Activated T-helper 1 cell treated with anti-CD3 and anti-CD28 coated beads, Interleukin-12 subunit alpha, Interleukin-12 subunit beta, Interleukin-2, Interleukin-4 antibody, amounts not matched to agents 30 ng/mL and 10 ng/mL and 1 ng/mL, durations not matched to agents 14 hours and 24 hours and 36 hours (primary cell): ENCODE measurements at places on chromosomes 6 and 20. TPM values are rescaled to one million over a fixed set of nuclear protein-coding genes. Genes with fewer than 3 reads are reported as not detected.

Gene PCSK2
- total RNA-seq: not detected in 2 replicates

Gene EPHA7
- not detected in 2 replicates for total RNA-seq

Gene SIRPB2
- not detected in 2 replicates for total RNA-seq

DNA sequence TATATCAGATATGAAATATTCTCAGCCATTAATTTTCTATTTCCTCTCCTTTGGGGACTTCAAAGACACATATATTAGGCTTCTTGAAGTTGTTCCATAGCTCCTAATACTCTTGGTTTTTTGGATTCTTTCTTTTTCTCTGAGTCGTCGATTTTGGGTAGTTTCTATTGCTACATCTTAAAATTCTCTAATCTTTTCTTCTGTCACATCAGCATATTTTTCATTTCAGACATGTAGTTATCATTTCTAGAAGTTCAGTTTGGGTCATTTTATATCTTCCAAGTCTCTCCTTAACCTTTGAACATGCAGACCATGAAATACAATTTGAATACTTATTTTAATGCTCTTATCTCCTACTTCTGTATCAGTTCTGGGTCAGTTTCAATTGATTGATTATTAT, 38.9 kb upstream of the SCRT2 start:
- DNase-seq: no peak

- peak; percentile 30 for DNase-seq
Measured at GRCh38 chr6:142856624-142857232, 88.2 kb downstream of the HIVEP2 start.

GRCh38 chr6:34908194-34908593, 19.1 kb downstream of the ANKS1A start:
- no peak for DNase-seq

Gene ID4
- total RNA-seq: not detected in 2 replicates

GRCh38 chr6:42093582-42094329, 43.4 kb downstream of the TAF8 start:
- DNase-seq: no peak

Gene ADAM33
- total RNA-seq: not detected in 2 replicates

GRCh38 chr6:151155095-151155494, 84.7 kb upstream of the AKAP12 start:
- no peak for DNase-seq

GRCh38 chr20:1894471-1894950, 696 bp upstream of the SIRPA start:
- DNase-seq: no peak

GRCh38 chr6:51161752-51162151, 343.1 kb downstream of the TFAP2B start:
- DNase-seq: no peak

Gene GNMT
- 0.54 and 0.60 TPM in 2 replicates for total RNA-seq

Gene HCK
- total RNA-seq: 0.22 and 0.23 TPM in 2 replicates

DNA sequence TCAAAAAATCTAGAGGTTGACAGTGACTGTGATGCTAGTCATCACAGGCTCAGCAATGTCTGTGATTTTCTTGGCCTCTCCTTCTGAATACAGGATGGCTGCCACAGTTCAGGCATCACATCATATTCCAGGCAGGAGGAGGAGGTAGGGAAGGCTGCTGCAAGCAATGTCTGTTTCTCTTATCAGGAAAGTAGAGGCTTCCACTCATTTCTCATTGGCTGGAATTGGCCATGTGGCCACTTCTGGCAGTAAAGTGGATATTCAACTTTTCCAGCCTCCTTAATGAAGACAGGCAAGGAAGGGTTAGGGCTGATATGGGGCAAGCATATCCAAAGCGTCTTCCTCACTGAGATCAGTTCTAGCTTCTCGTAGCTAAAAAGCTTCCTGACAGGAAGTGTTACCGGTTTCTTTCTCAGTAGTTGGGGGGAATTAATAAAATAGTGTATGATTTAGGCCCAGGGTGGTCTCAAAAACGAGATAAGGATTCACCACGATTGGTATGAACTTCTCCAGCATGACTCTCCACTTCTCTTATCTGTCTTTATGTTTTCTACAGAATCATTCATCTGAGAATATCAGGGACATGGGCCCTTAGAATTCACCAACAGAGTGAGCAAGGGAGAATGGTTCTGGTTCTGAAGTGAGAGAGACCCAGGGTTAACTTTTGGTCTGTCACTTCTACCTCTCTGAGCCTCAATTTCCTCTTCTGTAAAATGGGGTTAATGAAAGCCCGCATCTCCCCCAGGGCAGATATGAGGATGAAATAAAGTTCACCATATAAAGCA, 32.7 kb upstream of the PSMF1 start:
- DNase-seq: no peak

GRCh38 chr6:156508126-156508525, 269.1 kb upstream of the ARID1B start:
- DNase-seq: no peak

- DNase-seq: no peak
Measured at GRCh38 chr6:13539572-13539971, 34.8 kb upstream of the SIRT5 start.

GRCh38 chr6:63802606-63803206, 167.1 kb downstream of the PHF3 start:
- no peak for DNase-seq

Gene CLIC5
- total RNA-seq: 1.3 and 1.5 TPM in 2 replicates

Gene C2
- 0.88 and 1.6 TPM in 2 replicates for total RNA-seq

DNA sequence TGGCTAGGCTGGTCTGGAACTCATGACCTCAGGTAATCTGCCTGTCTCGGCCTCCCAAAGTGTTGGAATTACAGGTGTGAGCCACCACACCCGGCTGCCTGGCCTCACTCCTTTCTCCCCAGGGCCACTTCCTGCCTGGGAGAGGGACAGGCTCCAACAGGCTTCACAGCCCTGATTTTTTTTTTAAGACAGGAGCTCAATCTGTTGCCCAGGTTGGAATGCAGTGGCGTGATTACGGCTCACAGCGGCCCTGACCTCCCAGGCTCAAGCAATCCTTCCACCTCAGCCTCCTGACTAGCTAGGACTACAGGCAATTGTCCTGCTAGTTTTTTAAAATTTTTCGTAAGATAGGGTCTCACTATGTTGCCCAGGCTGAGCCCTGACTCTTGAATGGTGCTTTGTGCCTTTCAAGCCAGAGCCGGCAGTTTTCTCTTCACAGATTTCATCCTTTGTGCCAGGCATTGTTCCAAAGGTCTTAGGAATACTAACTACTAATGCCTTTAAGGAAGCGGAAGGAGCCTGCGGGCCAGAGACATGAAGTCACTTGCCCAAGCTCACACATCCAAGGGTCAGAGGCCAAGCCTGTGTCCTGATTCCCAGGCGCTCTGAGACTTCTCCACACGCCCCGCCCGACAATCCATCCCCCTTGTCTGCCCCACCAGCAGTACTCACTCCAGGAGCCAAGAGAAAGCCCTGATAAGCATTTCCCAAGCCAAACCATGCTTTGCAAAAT, 19.2 kb downstream of the CAPN11 start:
- no peak for DNase-seq

GRCh38 chr6:72371473-72371872, 250.4 kb upstream of the KCNQ5 start:
- DNase-seq: no peak

GRCh38 chr6:149781715-149782114, 32.2 kb downstream of the PCMT1 start:
- no peak for DNase-seq

Gene PDE7B
- total RNA-seq: 10.7 and 11.1 TPM in 2 replicates

DNA sequence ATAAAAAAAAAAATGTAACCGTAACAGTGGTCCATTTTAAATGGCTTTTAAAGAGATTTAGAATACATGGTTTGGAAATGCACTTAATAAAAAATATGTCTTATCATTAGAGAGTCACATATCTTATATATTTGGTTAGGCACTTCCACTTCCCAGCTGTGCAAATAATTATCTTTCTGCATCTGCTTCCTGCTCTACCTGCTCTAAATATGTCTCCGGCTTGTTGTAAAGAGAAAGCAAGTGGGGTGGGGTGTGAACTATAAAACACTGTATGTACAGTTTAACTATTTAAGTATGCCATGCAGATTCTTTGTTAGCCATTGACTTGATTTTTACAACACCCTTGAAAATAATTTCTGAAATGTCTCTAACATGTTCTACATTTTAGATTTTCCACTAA, 106.3 kb downstream of the NKAIN2 start:
- DNase-seq: no peak

DNA sequence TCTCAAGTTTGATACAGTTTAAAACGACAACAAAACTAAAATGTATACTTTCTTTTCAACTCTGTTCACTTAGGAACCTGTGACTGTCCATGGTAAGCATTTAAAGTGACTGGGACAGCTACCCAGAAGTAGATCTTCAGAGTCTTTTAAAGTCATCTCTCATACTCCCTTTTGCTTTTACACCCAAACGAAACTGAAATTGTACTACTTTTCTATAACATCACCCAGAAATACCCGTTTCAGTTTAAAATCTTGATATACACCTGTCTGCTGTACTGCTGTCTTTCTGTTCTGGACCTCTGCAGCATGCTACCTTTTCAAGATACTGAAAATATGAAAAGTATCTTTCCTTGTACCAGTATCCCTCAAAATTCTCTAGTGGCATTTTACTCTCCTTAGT, 170.4 kb upstream of the THEMIS start:
- no peak for DNase-seq

GRCh38 chr6:140604786-140605185, 1230.3 kb upstream of the CITED2 start:
- no peak for DNase-seq

- DNase-seq: no peak
Measured at GRCh38 chr6:120534954-120535353, 799.3 kb downstream of the TBC1D32 start.

Gene FILIP1
- not detected in 2 replicates for total RNA-seq

Gene GABRR1
- total RNA-seq: not detected in 2 replicates

Gene SLC16A10
- total RNA-seq: 2.8 and 3.2 TPM in 2 replicates

DNA sequence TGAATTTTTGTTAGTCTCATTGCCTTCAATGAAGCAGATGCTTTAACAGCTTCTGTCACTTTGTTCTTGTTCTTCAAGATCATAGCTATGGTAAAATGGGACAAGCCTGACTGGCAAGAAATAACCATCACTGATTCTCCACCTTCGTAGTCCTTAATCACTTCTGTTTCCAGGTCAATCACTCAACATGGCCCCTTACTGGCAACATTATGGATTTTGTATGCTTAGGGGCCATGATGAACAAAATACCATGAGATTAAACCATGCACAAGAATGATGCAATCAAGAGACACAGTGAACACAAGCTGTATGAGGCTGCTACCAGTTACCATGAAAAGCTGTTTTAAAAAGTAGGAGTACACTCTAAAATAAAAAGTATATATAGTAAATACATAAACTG, 32.8 kb downstream of the ADNP start:
- no peak for DNase-seq

DNA sequence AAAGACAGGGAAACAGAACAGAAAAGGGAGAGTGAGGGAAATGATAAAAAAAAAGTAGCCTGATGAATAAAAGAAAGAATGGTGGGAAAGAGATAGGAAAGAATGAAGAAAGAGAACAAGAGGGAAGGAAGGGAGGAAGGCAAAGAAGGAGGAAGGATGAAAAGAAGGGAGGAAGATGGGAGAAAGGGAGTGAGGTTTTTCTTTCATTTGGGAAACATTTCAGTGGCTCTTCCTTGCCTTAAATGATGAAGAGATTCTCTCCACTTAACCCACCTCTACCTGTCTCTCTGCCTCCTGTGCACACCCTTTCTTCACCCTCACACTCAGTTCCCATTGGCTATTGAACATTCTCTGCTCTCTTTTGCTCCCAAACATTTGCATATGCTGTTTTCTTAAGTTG, 222.1 kb upstream of the DEFB112 start:
- no peak for DNase-seq

- DNase-seq: no peak
Measured at GRCh38 chr6:105880030-105880492, 206.1 kb upstream of the PRDM1 start.

GRCh38 chr6:51199105-51199552, 380.5 kb downstream of the TFAP2B start:
- no peak for DNase-seq

DNA sequence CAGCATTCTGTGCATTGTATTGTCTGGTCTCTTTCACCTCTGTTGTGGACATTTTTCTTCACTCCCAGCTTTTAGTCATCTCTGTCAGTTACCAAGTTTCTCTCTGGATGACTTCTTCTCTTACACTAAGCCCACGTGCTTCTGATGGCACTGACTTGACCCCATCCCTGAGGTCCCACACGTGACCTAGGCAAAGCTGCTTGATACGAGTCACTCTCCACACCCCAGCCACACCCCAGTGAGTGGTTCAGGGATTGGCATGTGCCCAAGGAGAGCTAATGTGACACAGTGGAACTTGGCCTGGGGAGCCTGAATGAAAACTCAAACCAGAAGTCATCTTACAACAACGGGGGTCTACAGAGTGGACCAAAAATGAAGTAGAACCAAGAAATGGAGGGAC, 32.2 kb downstream of the HTR1E start:
- no peak for DNase-seq

- DNase-seq: no peak
Measured at GRCh38 chr6:165692106-165692653, 29.1 kb upstream of the PDE10A start.

- no peak for DNase-seq
Measured at GRCh38 chr6:5174756-5175549, 85.8 kb downstream of the LYRM4 start.
